ENCODE measurements at places on chromosomes 6 and 20. TPM values are rescaled to one million over a fixed set of nuclear protein-coding genes. Genes with fewer than 3 reads are reported as not detected.
A peak's percentile ranks its signal among the peaks of the same experiment; 100 is the strongest.

DNA sequence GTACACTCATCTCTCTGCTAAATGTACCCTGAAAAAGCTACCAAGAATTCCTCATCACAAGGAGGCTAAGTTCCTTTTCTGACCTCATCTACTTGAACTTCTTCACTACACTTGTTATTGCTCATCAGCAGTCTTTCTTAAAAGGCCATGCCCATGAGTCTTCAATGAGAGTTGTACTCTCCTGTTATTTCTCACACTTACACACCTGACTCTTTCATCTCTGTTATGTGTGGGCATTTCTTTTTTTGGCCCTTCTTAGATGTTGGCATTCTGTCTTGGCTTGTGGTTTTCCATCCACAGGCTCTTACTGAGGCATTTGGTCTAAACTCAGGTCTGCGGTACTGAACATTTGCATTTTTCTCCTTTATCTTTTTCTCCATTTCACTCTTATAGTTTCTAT lies 10.7 kb upstream of the SLC17A1 start:
- no peak for DNase-seq

DNA sequence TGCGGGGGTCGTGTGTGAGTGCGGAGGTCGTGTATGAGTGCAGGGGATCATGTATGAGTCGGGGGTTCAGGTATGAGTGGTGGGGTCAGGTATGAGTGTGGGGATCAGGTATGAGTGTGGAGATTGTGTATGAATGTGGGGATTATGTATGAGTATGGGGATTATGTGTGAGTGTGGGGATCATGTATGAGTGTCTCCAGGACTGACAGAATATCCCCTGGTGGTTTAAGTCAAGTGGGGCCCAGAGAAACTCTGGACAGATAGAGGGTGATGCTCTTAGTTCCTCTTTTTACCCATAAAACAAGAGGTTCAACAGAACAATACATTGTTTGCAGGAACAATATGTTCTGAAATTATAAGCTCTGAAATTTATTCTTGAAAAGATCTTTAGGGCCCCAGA lies 131.9 kb downstream of the UST start:
- DNase-seq, result no peak

DNA sequence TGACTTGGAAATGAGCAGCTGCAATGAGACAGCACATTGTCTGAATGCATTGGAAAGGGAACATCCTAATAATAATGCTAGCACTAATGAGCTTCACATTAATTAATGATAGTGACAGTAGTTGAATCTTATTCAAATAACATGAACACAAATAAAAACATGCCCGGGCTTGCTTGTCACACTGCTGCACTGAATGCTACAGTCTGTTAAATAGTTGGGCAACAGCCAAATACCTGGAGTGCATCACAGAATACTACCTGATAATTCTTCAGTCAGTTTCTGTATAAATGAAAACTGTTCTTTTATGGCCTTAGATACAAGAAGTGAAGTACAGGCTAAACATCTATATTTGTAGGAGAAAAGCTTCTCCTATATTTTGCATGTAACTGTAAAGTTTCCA lies 458.7 kb downstream of the RNF144B start:
- peak; percentile 50 for DNase-seq

GRCh38 chr6:3517350-3517749 lies 60.5 kb upstream of the SLC22A23 start:
- peak; percentile 98 for DNase-seq

DNA sequence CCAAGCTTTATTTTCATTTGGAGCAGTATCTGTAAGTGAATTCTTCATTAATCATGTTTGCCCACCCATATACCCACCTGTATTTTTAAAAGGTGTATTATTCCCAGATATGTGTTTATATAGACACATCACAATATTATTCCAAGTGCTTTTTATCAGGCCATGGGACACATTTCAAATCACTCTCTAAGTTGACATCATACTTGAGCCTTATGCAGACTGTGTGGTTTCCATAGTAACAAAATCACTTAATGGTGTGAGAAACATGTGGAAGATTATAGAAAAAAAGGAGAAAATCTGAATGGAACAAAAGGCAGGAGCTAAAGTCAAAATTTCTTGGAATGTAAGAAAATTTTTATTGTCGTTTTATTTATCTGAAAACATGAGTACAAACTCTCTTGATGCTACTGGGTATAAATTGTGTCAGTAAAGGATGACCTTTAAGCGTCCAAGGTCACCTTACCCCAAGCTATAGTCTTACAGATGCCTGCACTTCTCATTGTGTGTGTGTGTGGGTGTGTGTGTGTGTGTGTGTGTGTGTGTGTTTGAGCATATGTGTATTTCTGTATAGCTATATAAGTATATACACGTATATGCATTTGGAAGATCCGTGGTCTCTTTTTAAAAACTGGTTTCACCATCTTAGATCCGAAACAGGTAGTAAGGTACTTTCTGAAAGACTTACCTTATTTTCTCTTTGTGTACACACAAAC lies 79.8 kb upstream of the CCN6 start:
- DNase-seq, result peak; percentile 38

- no peak for DNase-seq
Measured at GRCh38 chr20:5328268-5328667, 11.5 kb upstream of the PROKR2 start.

GRCh38 chr6:161480421-161481155 lies 206.7 kb upstream of the AGPAT4 start:
- no peak for DNase-seq

DNA sequence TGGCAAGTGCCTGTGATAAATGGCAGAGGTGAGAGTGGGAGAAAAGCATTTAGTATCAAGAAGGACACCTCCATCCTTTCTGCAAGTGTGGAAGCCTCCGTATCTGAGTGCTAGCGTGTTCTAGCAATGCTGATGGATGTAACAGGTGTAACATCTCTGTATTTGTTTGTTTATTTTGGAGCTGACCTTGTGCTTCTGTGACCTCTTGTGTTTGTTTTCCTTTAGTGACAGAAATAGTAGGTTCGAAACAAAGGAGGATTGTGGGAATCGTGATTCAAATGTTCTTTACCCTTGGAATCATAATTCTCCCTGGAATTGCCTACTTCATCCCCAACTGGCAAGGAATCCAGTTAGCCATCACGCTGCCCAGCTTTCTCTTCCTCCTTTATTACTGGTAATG lies 60.4 kb downstream of the SLC22A3 start:
- DNase-seq, result no peak

DNA sequence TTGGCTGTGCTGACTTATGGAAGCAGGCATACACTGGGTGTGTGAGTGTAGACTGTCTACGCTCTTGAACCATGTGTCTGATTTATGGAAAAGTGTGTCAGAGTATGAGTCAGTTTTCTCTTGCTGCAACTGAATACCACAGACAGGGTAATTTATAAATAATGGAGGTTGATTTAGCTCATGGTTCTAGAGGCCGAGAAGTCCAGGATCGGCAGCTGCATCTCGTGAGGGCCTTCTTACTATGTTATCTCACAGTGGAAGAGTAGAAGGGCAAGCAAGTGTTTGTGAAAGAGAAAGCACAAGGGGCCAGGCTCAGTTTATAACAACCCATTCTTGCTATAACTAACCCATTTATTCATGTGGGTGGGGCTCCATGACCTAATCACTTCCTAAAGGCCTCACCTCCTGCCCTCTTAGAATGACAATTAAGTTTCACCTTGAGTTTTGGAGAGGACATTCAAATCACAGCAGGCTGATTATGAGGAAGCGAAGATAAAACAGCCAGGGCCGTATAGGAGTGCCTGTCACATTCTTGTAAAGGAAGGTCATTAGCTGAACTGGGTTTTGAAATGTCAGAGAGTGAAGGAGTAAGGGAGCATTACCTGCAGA lies 6.7 kb downstream of the GPR31 start:
- no peak for DNase-seq

- no peak for DNase-seq
Measured at GRCh38 chr6:66940003-66940402, 1233.0 kb upstream of the EYS start.

- peak; percentile 2 for DNase-seq
Measured at GRCh38 chr20:14992961-14993360, 655.5 kb upstream of the FLRT3 start.

DNA sequence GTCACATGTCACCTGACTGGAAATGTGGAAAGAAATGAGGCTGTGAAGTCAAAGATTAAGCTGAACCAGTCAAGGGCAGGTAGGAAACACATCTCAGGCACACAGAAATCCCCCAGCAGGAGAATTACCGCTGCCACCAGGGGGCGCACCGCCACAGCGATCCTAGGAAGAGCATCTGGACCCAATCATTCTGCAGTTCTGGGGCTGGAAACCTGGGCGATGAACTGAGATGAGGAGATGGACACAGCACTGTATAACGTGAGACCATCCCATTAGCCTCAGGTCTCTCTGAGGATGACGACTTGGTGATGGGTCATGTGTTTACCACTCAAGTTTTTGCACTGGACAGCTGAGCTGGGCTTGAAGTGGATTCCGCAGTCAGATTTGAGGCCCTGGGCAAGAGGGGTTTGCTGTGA lies 6.5 kb upstream of the SLC24A3 start:
- DNase-seq, result peak; percentile 36

- DNase-seq, result no peak
Measured at GRCh38 chr6:166747644-166748595, 120.9 kb upstream of the RPS6KA2 start.

DNA sequence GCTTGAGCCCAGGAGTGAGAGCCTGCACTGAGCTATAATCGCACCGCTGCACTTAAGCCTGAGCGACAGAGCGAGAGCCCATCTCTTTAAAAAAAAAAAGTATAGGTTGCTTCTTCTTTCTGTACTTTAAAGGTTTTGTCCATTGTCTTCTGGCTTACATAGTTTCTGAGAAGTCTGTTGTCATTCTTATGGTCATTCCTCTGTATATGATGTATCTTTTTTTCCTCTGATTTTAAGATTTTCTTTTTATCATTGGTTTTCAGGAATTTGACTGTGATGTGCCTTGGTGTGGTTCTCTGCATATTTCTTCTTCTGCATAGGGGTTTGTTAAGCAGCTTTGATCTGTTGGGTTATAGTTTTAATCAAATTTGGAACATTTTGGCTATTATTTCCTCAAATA lies 29.1 kb downstream of the QRSL1 start:
- DNase-seq, result peak; percentile 10

DNA sequence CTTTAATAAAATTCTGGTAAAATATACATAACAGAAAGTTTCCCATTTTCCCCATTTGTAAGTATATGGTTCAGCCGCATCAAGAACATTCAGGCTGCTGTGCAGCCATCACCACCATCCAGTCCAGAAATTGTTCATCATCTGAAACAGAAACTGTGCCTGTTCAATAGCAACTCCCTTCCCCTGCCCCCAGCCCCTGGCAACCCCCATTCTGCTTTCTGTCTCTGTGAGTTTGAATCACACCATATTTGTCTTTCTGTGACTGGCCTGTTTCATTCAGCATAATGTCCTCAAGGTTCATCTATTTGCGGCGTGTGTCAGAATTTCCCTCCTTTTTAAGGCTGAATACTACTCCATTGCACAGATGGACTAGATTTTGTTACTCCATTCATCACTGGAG lies 19.1 kb downstream of the VSTM2L start:
- no peak for DNase-seq

- DNase-seq, result peak; percentile 3
Measured at GRCh38 chr20:20815711-20816455, 103.4 kb upstream of the RALGAPA2 start.

DNA sequence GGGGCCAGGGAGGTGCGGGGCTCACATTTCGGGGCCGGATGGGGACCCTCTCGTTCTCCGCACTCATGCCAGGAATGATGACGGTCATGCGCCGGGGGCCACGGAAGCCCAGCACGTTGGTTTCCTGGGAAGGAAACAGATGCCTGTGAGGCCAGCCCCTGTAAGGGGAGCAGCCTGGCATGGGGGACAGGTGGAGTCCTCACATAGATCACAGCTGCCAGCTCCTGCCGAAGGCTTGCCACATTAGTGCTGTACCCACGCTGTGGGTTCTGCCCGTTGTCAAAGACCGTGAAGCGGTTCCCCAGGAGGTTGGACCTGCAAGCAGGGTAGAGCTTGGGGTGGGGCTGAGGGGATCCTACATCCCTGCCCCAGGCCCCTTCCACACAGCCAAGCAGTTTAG lies 6.7 kb upstream of the TEAD3 start:
- no peak for DNase-seq

DNA sequence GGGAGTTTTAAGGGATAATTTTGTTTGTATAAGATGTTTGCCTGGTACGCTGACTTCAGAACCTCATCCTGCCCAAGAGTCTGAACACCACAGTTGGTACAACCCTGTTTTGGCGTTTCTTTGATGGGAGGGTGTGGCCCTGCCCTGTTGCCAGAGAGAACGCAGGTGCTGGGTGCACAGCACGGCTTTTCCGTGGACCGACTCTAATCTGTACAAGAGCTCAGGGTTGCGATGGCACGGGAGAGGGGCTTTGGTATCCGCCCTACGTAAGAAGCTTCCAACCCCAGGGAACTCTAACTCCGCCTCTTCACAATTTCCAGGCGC lies 1.3 kb downstream of the CYP24A1 start:
- no peak for DNase-seq

GRCh38 chr6:5150551-5151075 lies 65.5 kb downstream of the PPP1R3G start:
- DNase-seq, result no peak

GRCh38 chr20:32537657-32538525 lies 47.2 kb downstream of the NOL4L start:
- DNase-seq, result no peak

- DNase-seq, result no peak
Measured at GRCh38 chr6:79797912-79798311, 149.4 kb downstream of the ELOVL4 start.

The LAMP5 gene
- not detected for total RNA-seq

The TTK gene
- 0.26 TPM for total RNA-seq

The SHLD1 gene
- total RNA-seq, result 4.5 TPM

The ELOVL4 gene
- 6.1 TPM for total RNA-seq

The MMP24 gene
- not detected for total RNA-seq

The RAET1L gene
- 0.79 TPM for total RNA-seq

The ANGPT4 gene
- total RNA-seq, result not detected

The WASF1 gene
- total RNA-seq, result 5.4 TPM

The MLIP gene
- total RNA-seq, result 0.53 TPM

The THEMIS gene
- total RNA-seq, result not detected

The KHDC1 gene
- 1.7 TPM for total RNA-seq

The SCAND1 gene
- 31.9 TPM for total RNA-seq

The LST1 gene
- total RNA-seq, result not detected

The CD83 gene
- 0.53 TPM for total RNA-seq

The MYH7B gene
- total RNA-seq, result under 0.01 TPM
